Foreskin keratinocyte (primary cell): ENCODE measurements at places on chromosomes 7 and 10.

DNA sequence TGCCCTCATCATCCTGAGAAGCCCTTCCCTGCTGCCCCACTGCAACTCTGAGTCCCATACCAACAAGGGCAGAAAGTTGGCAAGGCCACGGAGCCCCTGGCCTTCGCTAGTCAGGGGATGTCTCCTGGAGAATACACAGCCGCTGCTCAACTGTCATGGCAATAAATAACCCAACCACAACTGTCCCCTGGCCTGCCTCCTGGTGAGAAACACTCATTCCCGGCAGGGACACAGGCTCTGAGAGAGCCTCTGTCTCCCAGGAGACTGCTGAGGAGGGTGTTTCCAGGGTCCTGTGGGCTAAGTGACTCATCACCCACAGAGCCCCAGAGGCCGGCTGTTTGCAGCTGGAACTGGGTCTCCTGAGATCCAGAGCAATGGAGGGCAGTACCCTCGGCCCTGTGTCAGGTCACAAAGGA, 354.1 kb downstream of the TNS3 start:
- DNase-seq, result no peak

DNA sequence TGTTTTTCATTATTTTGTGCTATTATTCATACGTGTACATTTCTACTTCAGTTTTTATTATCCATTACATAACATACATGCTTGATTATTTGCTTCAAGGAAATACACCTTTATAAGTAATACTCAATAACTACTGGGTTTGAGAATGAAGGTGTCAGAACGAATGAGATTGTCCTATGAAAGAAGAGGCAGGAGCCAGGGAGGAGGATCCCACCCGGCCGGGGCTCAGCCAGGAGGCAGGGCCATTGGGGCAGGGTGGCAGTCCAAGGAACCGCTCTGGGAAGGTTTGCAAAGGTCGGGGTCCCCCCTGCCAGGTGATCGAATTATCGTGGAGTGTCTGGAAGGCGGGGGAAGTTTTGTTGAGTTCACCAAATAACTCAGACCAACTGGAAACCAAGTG, 9.1 kb downstream of the TRIM56 start:
- peak; percentile 14 for DNase-seq

DNA sequence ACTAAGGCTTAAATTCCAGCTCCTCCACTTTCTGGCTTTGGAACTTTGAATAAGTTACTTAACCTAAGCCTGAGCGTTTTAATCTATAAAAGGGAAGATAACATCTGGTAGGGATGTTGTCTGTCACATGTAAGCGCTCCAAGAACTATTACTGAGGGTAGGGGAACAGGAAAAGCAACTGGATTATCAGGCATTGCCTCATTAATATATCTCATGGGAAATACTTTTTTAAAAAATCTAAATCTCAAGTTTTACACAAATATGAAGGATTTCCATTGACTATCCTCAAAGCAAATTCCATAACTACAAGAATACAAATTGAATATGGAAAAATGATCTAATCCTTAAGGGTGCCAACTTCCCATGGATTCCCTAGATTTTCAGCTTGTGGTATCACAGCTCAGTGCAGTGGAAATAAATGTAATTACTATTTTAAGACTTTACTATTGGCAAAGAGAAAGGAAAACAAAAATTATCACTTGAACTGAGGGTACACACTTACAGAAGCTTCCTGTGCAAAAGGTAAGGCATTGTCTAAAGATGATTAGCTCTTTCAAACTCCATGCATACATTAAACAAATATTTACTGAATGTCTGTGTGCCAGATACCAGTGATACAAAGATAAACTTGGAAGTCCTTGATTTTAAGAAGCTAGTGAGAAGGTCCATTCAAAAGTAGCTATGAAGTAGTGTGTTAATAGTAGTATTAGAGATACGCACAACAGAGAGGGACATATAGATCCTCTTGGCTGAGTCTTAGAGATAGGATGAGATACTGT, 38.4 kb downstream of the NT5C2 start:
- no peak for DNase-seq

DNA sequence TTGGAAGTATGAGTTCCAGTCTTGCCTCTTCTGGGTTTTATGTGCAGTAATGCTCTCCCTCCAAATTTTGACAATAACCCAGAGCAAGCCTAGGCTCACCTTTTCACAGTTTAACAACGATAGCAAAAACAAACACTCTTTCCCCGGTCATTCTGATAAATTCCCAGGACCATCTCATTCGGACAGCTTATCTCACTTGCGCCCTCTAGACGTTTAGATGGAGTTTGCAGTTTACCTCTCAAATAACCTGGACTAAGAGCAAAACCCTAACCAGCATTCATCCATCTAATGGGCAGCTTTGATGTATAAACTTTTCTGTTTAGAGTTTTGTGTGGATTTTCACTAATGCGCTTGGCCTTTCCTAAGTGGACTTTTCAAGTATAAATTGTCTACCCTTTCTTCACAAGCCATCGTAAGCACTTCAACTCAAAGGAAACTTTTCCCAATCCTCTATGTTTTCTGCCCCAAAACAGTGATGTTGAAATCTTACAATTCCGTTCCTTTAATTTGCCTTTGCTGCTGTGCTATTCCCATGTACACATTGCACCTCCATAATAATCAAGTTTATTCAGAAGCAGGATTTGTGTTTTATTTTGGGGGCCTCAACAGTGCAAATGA, 114.9 kb downstream of the HDAC9 start:
- no peak for DNase-seq

DNA sequence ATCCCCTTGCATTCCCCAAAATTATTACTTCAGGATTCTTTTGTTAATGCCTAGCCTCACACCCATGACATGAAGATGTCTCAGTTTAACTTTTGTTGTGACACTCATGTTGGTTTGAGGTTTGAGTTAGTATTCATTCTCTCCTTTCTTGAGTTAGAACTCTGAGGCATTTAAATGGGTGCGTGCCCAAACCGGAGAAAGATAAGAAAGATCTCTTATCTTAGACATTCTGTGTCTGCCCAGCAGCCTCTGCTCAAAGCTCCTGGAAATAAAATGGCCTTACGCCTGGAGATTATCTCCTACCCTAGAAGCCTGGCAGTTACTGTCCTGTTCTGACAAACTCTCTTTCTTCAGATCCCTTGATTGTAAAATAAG, 26.3 kb downstream of the WBP1L start:
- DNase-seq, result no peak

DNA sequence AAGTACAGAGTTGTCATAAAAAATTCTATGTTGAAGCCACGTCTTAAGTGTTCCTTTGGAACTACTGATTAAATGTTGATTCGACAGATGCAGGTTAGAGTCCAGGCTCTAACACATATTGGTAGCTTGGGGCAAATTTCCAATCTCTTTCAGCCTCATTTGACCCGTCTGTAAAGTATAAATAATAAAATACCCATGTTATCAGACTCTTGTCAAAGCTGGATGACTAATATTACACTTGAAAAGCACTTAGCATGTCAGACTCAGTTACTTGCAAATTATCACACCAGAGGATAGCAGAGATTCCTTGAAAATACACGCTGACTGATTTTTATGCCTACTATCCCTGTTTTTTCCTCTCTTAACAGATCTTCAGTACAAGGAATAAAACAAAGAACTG, 18.1 kb upstream of the MACC1 start:
- DNase-seq, result no peak

GRCh38 chr7:146175716-146176115, 59.1 kb downstream of the CNTNAP2 start:
- no peak for DNase-seq

GRCh38 chr10:101856626-101857025, 13.0 kb upstream of the KCNIP2 start:
- peak; percentile 16 for DNase-seq

DNA sequence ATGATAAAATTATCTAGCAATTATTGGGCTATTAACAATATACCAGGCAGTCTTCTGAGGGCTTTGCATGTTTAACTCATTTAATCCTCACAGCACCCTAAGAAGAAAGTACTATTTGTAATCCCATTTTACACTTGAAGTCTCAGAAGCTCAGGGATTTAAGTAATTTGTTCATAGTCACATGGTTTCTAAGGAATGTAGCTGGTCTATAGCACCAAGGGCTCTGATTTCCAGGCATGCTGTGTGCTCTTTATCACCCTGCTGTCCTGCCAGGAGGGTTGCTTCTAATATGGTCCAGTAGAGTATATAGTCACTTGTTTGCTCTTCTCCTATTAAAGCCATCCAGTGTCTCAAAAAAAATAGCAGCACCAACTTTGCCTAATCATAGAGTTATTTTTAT, 417.2 kb downstream of the PLXDC2 start:
- no peak for DNase-seq

- DNase-seq, result no peak
These were observed 13.3 kb downstream of the ZRANB1 start for GRCh38 chr10:124955243-124955642.

DNA sequence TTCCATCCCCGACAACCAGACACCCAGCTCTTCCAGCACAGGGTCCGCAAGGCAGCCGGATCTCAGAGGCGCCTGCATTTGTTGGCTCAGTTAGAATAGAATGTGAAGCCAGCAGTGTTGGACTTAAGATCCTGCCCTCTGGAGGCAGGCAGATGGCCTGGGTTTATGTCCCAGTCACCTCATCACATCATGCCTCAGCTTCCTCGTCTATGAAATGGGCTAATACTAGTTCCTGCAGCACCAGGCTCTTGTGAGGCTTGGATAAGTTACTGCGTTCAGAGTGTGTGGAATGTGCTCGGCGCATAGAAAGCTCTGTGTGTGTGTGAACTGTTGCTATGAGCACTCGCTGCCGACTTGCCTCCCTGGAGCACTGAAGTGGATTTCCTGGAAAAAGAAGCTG, 202.5 kb upstream of the GPR26 start:
- DNase-seq, result no peak

DNA sequence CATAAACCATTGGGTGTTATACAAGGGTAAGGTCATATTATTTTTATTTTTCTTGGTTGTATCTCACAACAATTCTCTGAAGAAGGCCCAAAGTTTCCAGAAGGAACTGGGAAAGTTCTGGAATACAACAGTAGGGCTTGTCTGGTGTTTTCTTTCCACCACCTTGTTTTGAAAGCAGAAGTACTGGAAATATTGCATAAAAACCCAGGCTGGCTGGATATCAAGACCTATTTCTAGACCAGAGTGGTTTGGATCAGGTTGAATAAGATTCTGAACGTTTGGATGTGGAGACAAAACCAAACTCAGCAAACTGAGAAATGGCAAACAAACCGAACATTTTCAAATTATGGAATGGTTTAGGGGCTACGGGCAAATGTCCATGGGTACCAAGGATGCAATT, 182.6 kb upstream of the FZD8 start:
- DNase-seq, result no peak

DNA sequence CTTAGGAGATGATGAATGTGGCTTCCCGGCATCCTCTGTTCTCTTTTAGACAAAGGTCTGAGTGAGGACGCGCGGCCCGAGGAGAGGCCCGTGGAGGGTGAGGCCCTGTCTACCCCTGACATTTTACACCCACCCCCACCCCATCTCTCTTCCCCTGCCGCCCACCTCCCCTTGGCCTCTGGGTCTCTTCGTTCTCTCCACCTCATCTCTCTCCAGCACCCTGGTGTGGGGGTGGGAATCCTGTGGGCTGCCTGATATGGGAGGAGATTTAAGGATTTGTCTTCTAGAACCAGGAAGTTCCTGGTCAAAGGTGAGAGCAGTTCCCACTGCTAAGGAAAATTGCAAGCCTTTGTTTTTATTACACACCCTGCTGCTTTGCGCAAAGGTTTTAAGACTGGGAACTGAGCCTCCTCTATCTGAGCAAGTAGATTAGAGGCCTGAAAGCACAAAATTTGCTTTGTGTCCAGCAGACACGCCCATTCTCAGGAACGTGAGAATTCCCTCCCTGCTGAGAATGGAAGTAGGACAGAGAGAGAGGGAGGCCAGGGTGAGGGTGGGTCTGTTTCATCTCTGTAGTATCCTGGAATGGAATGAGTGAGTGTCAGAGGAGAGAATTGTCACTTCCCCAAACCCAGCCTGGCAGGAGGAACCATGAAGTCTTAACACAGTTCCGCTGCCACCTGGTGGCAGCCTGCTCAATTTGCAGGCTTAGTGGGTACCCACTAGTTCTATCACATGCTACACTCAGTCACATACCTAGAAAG, 91.2 kb downstream of the GTF2IRD1 start:
- no peak for DNase-seq

DNA sequence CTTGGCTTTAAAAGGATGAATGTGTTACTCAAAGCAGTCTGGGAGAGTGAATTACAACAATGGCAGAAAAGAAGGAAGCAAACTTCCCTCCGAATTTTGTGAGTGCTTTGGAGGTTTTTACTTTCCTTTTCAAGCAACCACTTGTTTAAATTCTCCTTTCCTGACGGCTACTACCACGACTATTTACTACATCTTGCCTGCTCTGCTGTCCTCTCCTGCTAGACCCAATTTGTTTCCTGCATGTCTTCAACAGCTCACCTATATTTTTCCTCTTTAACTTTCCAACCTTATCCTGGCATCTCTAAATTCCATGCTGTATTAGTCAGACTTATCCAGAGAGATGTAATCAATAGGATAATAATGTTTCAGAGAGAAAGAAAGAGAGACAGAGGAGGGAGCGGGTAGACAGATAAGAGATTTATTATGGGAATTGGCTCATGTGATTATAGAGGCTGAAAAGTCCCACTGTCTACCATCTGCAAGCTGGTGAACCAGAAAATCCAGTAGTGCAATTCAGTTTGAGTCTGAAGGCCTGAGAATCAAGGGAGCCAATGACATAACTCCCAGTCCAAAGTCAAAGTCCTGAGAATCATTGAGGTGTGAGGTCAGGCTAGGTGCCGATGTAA, 42.8 kb upstream of the SLC13A1 start:
- DNase-seq, result peak; percentile 6

GRCh38 chr10:111686796-111687195, 496.8 kb downstream of the GPAM start:
- DNase-seq, result no peak

DNA sequence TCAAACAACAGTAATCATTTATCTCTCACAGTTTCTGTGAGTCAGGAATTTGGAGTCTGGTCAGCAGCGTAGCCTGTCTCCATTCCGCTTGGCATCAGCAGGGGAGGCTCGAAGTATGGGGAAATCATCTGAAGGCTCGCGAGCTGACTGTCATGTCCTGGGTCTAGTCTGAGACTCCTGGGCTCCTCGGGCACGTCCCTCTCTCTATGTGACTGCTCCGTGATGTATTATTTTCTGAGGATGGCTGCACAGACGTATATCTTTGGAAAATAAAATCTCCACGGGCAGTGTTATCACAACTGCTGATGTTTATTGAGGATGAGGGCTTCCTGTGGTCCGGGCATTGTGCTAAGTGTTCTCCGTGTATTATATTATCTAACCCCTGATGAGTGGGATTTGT, 23.3 kb upstream of the PCGF5 start:
- no peak for DNase-seq

DNA sequence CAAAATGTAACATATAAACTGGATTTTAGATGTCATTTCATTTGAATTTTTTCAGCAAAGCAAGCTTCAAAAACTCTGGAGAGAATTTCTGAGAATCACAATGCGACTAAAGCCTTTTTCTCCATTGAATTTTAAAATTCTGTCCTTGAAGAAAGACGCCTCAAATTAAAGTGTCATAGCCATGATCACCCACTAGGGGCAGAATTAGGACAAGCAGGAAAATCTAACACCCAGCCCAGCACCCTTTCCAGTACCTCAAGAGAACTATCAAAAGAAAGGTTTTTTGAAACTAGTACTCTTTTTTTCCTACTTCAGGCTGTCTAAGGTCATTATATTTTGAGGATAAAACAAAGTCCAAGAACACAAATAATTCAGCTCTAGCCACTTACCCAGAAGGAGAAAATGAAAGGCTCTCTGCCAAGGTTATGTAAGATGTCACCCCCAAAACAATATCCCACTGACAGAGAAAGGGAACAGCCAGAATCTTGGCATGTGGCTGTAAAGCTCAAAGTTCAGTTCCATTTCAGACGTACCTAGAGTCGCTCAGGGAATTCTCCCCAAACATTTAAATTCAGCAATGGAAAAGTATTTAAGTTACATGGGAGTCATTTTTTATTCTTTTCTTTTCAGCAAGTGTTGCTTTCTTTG, 299.4 kb downstream of the SNX13 start:
- no peak for DNase-seq
